Activated CD4-positive, alpha-beta T cell treated with anti-CD3 and anti-CD28 coated beads, Interleukin-2, amount 50 U/mL, for 4 hours (primary cell): ENCODE measurements at places on chromosomes 11 and 22.
A peak's percentile ranks its signal among the peaks of the same experiment; 100 is the strongest.

GRCh38 chr11:107182978-107183377 lies 164.7 kb upstream of the GUCY1A2 start:
- DNase-seq: no peak

GRCh38 chr11:70720281-70720680 lies 322.0 kb downstream of the CTTN start:
- DNase-seq: no peak

DNA sequence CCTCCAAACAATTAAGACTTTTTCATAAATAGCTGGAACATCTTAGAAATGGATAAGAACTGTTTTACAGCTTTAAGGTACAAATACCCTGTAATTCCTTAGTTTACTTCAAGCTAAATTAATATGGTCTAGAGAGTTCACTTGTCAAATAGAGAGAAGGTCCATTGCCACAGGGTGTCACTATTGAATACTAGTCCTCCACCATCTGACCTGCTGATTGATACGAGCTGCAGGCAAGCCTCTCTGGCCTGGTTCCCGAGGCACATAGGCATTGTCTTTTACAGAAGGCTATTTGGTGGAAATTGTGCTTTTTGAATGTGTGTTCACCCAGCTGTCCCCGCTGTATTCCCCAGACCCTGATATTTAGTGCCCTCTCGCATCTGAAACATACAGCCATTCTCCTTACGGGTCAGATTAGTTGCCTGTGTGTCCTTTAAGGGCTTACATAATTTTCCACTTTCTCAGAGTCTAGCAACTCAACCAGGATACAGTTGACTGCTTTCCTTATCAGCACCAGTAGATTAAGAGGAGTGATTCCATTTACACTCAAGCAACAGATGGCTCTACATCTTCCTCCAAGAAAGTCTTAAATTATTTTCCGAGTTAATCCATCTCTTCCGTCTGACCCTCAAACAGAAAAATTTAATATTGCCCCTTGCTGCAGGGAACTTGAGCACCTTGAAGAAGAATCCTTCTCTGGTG lies 788.8 kb upstream of the FAT3 start:
- no peak for DNase-seq

- DNase-seq: no peak
These were observed 1017.0 kb downstream of the TBC1D22A start for GRCh38 chr22:47779474-47779873.

DNA sequence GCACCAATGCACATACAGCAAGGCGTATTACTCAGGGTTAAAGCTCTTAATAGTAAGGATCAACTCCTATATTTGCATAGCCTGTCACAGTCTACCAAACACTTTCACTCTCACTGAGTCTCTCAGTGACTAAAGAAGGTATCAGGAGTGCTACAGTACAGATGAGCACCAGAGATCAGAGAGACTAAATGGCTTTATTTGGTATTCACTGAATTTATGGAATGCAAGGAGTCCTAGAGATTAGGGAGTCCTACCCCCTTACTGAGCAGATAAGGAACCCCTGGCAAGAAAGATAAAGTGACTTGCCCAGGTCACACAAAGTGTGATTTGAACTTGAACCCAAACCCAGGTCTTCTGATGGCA lies 396.4 kb upstream of the CCDC90B start:
- no peak for DNase-seq

GRCh38 chr11:118353084-118353710 lies 6.2 kb upstream of the UBE4A start:
- DNase-seq: no peak

- no peak for DNase-seq
These were observed 121.7 kb upstream of the CRYBB3 start for GRCh38 chr22:25077964-25078363.

DNA sequence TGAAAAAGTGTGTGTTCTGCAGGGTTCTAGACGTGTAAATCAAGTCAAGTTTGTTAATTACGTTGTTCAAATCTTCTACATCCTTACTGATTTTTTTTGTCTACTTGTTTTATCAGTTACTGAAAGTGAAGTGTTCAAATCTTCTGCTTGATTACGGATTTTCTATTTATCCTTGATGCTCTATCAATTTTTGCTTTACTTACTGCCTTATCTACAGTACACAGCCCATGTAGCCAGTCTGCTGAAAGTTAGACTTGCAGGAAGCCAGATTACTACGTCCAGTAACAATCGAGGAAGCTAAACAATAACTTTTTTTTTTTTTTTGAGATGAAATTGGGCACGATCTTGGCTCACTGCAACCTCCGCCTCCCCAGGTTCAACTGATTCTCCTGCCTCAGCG lies 15.6 kb upstream of the C11orf24 start:
- DNase-seq: no peak

DNA sequence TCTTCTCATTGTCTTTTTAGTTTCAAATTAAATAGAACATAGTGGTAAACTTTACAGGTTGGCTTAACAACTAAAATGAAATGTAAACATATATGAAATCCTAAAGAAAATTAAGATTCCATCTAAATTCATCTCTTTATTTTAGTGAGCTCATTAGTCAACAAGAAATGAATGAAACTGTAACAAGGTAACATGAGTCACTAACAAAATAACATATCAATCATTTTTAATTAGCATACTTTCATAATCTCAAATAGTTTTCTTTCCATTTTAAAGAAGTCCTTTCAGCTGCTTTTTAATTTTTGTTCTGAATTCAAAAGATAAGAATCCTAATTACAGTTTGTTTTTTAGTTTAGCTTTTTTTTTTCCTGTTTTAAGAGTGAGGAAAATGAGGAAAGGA lies 688.6 kb upstream of the TENM4 start:
- no peak for DNase-seq

DNA sequence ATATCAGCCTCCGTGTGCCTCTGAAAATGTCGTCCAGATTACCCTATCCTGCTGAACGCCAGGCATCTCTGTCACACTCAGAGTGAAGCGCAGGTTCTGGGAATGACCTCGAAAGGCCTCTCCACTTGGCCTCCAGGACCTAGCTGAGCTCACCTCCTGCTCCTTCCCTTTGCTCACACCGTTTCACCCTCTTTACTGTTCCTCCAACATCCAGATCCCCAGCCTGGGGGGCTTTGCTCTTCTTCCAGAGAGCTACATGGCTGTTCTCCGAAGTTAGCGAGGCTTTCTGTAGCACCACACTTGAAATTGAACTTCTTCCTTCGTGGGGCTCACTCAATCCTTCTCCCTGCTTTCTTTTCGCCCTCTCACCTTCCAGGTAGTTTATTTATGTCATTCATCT lies 27.9 kb downstream of the GLB1L2 start:
- no peak for DNase-seq

DNA sequence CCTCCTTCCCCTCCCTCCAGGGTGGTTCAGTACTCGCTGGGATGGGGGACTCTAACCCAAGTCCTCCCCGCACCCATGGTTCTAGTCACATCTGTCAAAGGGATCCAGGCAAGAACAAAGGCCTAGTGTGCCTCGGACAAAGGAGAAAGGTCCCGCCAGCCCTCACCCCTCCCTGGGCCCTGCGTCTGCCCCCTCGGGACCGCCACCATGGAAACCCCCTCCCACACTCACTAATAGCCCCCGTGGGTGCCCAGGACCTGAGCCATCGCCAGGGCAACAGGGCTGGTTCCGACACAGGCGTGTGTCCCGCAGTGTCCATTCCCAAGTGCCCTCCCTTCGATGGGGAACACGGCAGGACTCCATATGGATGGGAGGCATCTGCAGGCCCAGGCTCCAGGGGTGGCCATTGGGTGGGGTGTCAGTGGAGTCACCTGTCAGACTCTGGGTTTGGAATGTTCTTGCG lies 5.1 kb upstream of the CARNS1 start:
- no peak for DNase-seq

GRCh38 chr11:31847761-31848160 lies 36.6 kb upstream of the PAX6 start:
- DNase-seq: no peak

GRCh38 chr11:61254403-61255025 lies 13.5 kb downstream of the PGA5 start:
- DNase-seq: peak; percentile 47

- no peak for DNase-seq
These were observed 15.0 kb downstream of the SYT13 start for GRCh38 chr11:45270946-45271716.

- no peak for DNase-seq
These were observed 76.0 kb upstream of the WNT7B start for GRCh38 chr22:46052801-46053562.

GRCh38 chr11:31805629-31806185 lies 5.4 kb downstream of the PAX6 start:
- no peak for DNase-seq

GRCh38 chr22:50317178-50317577 lies 9.6 kb downstream of the DENND6B start:
- DNase-seq: no peak

DNA sequence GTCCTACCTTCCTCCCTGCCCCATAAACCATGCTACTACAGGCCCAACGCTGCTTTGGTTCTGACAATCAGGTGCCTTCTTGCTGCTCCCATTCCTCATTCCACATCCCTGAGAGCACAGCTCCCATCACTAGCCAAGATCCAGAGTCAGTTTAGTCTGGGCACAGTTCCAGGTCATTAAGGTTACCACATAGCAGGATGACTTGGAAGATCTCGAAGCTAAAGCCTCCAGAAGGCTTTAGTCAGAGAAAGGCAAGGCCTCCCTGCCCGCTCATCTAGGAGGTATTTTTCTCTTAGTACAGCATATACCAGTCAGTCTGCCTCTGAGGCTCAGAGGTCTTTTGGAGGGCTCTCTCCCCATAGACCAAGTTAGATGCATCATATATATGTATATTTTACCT lies 30.3 kb downstream of the TRIM66 start:
- DNase-seq: no peak

DNA sequence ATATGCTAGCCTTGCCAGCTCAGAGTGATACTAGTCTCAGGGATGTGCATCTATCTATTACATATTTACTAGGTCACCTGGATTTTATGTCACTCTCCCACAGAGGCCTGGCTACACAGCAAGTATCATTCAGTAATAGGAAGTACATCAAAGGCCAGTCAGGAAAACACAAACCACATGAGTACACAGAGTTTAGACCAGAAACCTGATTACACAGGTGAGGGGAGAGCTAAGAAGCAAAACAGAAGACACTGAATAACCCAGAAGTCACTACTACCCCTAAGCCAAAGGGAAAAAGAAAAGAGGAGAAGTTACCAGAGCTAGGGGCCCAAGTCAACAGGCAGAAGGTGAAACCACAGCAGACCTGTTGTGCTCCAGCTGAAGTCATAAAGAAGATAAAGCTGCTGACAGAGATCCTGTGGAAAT lies 13.3 kb downstream of the LPXN start:
- DNase-seq: no peak

DNA sequence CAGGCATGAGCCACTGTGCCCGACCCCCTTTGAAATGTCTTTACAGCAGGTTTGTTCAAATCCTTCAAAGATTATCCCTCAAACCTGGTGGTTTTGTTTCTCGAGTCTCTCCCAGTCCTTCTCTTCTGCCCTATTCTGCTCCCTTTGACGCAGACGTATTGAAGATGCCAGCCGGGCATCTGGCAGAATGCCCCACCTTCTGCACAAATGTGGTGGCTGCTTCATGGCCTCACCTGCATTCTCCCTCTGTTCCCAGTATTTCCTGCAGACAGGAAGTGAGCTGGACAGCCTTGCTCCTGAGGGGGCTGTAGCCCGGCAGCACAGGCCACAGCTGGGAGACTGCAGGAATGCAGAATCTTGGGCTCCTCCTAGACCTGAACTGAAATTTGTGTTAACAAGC lies 4.8 kb upstream of the NAP1L4 start:
- no peak for DNase-seq

- DNase-seq: no peak
These were observed 852 bp downstream of the BUD13 start for GRCh38 chr11:116771935-116772334.

- DNase-seq: no peak
These were observed 30.5 kb downstream of the LMO2 start for GRCh38 chr11:33861386-33861785.

- DNase-seq: no peak
These were observed 27.8 kb upstream of the CD82 start for GRCh38 chr11:44537679-44538078.

DNA sequence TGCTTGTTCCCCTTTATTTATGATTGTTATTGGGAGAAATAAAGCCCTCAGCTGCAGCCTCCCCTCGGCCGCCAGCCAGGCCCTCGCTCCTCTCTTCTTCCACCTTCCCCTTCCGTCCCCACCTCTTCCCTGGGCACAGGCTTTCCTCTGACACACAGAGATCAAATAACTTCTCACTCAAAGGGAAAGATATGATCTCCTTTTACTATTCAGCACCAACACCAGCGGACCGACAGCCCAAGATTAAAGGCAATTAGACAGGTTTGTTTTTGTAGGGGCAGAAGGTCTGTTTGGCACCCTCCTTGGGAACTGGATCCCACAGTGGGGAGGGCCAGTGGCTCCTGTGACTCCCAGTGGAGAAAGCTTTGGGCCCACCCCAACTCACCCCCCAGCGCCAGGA lies 23.0 kb downstream of the NECTIN1 start:
- no peak for DNase-seq

- peak; percentile 70 for DNase-seq
These were observed 21.4 kb upstream of the PANX2 start for GRCh38 chr22:50148991-50149721.

GRCh38 chr11:27350511-27350910 lies 12.5 kb downstream of the CCDC34 start:
- DNase-seq: no peak
